Activated CD4-positive, alpha-beta T cell treated with anti-CD3 and anti-CD28 coated beads, Interleukin-2, amount 50 U/mL, for 24 hours (primary cell): ENCODE measurements at places on chromosomes 5 and 9.

GRCh38 chr5:107313098-107313497, 357.6 kb downstream of the EFNA5 start:
- DNase-seq, result no peak

DNA sequence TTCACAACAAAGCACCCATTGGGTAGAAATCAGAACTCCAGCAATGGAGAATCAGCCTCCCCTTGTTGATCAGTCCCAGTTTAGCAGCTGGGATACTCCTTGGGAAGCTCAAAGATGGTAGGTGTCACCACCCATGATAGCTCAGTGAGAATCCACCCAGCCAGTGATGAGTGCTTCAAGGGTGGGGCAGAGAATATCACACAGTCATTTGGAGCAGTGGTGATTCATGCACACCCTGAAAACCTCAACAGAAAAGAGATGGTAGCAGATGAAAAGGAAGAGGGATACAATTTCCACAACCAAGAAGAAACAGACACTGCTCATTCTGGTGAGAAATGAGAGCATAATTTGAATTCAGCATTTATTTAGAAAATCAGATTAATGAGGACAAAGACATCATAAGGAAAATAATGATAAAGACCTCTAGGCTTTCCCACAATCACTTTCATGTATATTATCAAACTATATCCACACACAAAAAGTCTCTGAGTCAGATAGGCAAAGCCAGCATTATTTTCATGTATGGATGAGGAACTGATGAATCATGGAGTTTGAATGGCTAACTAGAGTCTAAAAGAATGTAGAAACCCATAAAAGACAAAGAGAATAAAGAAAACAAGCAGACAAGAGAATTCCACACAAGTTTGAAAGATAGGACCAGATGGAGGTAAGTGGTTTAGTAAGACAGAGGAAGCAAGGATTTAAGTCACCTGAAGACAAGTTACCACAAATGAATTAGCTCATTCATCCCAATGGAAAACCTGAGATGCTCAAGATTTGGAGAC, 82.9 kb downstream of the FEM1C start:
- no peak for DNase-seq

- no peak for DNase-seq
Measured at GRCh38 chr9:94611638-94612068, 18.0 kb upstream of the FBP2 start.

GRCh38 chr9:112048924-112049691, 126.0 kb downstream of the SUSD1 start:
- DNase-seq, result no peak

GRCh38 chr9:130140706-130141105, 31.5 kb upstream of the NCS1 start:
- peak; percentile 33 for DNase-seq

DNA sequence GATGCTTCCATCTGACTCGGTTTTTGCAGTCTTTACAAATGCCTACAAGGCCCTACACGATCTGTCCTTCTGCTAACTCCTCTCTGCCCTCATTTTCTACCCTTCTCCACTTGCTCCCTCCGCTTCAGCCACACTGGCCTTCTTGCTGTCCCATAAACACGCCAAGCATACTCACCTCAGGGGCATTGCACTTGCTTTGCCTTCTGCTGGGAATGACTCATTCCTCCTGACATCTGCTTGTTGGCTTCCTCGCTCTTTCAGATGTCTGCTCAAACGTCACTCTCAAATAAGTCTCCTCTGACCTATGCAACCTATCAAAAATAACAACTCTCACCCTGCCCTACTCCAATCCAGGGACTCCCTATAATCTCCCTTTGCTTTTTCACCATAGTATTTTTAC, 28.2 kb downstream of the CDC25C start:
- no peak for DNase-seq

DNA sequence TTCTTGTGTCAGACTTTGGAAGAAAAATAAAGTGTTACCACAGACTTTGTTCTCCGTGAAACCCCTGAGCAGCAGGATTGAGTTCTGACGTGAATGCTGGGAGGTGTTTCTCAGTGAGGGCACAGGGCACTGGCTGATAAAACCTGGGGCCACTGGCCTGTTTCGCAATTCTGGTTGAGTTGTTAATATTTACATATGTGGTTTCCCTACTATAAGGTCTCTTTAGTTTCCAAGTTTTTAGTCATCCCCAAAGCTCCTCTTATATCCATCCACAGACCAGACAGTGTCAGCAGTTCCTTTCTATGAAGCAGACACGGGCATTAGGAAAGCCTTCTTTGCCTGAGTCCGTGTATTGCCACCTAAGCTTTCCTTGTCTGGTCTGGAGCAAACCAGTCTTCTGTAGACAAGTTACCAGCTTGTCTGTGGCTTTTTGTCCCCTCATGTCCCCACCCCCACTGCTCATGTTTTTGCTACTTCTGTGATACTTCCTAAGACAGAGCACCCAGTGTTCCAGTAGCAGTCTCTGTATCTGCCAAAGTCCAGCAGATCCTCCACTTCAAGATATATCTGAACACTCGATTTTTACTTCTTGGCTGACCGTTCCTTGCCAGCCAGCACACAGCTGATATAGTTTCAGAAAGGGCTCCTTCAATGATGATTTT, 42.0 kb downstream of the ACO1 start:
- no peak for DNase-seq

GRCh38 chr9:95089257-95090022, 228.1 kb downstream of the FANCC start:
- no peak for DNase-seq

- DNase-seq, result no peak
Measured at GRCh38 chr9:137383081-137383783, 39.7 kb downstream of the EXD3 start.

GRCh38 chr5:106254784-106255183, 1416.0 kb downstream of the EFNA5 start:
- DNase-seq, result no peak

- no peak for DNase-seq
Measured at GRCh38 chr5:69468631-69469030, 24.0 kb upstream of the OCLN start.

GRCh38 chr9:911005-911404, 65.5 kb upstream of the DMRT3 start:
- no peak for DNase-seq

DNA sequence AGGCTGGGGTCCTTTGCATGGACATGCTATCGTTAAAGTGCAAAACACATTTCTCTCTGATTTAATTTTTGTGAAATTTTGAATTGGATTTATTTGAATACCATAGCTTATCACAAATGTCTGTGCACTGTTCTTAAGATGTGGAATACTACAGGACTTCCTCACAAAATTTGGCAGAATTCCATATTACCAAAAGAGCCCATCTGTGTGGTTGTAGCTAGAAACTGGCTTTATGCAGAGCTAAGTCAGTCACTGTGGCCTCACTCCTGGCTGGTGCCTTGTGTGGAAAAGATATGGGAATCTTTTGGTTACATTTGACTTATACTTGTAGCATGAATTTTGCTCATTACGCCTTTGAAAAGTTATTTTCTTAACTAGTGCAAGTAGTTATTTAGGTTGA, 35.5 kb downstream of the ACO1 start:
- DNase-seq, result no peak

- DNase-seq, result no peak
Measured at GRCh38 chr9:109937861-109938453, 158.0 kb downstream of the PALM2AKAP2 start.

DNA sequence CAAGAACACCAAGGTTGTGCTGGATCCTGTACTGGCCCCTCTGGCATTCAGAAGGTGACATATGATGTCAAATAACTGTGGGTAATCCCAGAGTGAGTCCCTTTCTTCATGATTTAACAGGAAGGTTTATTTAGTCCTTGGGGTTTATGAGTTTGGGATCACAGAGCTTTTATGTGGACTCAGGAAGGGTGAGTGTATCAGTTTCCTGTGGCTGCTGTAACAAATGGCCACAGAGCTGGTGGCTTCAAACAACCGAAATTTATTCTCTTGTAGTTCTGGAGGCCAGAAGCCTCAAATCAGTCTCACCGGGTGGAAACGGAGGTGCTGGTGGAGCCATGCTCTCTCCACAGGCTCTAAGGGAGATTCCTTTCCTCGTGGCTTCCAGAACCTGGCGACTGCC, 157.7 kb downstream of the MELK start:
- no peak for DNase-seq

DNA sequence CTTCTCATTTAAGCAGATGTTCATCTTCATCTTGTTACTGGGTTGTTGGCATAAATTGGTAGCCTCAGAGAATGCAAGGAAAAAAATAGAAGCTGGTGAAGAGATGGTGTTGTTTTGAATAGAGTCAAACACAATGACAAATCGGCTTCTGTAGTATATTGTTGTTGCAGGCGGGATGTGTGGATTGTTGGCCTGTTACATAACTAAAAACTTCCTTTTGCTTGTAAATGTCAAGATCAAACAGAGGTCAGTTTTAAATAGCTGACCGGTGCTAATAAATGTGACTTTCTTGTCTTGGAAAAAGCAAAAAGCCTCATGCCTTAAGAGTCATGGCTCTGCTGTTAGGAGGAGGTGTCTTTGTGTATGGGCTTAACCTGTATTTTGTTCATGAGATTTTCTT, 59.2 kb downstream of the CCDC192 start:
- no peak for DNase-seq

GRCh38 chr5:177067503-177067902, 19.2 kb upstream of the FGFR4 start:
- DNase-seq, result no peak

GRCh38 chr9:545480-545879, 296.0 kb upstream of the DMRT1 start:
- DNase-seq, result no peak

DNA sequence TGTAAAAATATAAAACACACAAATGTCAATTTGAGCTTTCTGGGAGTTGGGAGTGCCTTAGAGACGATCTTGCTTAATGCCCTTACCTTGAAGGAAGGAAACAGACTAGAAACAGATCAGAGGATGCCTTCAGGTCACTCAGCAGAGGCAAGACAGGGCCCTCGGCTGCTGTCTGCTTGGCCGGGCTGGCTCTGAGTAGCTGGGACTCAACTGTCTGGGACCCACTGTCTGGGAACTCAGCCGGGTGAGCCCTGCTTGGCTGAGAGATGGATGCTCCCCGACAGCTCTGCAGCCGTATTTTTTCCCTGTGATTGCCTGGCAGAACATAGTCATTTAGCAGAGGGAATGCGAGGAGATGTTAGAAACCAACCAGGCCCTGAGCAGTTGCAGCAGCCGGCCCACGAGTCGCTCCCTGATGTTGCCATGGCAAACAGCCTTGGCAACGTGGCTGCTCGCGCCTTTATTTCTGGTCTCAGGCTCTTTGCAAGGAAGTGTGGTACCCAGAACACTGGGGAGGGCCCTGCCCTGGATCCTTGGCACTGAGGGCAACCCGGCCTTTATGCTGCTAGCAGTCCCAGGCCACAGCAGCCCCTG, 10.9 kb downstream of the PPARGC1B start:
- DNase-seq, result no peak

DNA sequence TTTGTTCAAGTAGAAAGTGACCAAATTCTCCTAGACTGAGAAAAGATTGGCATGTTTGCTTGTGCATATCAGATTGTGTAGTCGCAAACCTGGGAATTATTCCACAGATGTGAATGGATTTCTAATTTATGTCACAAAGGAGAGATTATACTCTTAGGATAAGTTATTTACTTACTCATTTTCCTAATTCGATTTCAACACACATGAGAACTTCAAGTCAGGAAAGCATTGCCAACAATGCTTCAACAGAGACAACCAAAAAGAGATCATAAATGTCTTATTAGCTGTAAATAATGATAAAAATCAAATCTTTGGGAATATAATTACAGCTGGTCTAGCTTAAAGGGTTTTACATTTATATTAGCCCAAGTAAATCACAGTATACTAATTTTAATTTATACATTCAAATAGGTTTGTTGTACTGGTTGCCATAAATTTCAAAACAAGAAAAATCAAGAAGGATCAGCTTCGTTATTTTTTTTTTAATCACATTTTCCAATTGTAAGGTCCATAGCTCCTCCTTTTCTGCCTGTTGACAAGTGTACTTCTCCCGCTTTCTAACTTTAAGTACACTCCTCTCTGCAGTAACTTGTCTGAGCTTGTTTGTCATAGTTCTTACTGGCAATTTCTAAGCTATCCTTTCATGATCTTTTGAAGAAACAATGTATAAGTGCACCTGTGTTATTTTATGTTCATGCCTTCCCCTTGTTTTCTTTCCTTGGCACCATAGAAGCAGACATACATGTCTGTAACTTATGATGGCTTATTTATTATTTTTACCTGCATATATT, 246.6 kb downstream of the DEPDC1B start:
- DNase-seq, result no peak

- no peak for DNase-seq
Measured at GRCh38 chr9:91817106-91817492, 132.9 kb downstream of the ROR2 start.

- no peak for DNase-seq
Measured at GRCh38 chr9:113941056-113941455, 64.9 kb downstream of the ZNF618 start.

- no peak for DNase-seq
Measured at GRCh38 chr5:45279109-45279508, 417.1 kb downstream of the HCN1 start.

DNA sequence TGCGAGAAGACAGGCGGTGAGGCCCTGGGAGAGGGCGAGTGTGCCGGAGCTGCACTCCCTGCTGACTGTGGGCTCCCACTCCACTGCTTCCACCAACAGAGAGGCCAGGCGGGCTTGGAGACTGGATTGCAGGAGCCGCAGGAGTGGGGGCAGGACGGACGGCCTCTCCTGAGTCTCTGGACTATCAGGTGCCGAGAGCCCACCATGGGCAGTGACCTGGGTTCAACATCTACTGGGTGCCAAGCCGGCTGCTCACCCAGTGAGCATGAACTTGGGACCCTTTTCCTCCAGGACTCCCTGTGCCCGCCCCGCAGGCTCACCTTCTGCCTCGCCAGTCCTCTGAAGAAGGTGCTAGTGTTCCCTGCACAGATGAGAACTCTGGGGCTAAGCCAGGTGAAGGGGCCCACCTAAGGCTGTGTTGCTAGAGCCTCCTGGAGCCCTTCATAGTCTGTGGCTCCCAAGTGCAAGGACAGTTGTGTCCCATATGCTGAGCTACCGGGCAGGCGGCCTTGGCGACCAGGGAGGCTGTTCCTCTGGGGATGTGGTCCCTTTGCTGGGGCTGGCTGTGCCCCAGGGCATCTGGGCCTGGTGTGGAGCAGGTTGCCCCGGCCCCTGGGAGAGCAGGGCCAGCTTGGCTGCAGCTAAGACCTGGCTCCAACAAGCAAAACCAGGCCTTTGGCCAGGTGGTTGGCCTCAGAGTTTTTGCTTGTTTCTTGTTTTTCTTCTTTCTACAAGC, 77.7 kb upstream of the PHYKPL start:
- no peak for DNase-seq
